ENCODE measurements at places on chromosomes 13 and 19.
A peak's percentile ranks its signal among the peaks of the same experiment; 100 is the strongest.

DNA sequence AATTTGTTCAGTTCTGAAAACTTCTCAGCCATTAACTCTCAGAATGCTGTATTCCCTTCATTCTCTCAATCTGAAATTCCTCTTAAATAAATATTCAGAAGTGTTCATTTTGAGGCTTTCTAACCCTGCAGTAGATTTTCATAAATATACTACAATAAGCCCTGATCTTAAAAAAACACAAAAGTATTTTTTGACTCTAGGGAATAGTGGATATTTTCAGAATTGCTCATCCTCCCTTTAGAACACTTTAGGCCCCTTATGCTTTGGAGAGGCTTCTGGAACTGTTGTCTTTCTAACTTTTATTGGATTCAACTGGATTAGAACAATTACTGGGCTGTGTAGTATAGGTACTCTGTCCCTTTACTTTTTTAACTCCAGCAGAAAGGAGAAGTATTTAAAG is 1662.6 kb upstream of the MIR17HG start:
- no peak for DNase-seq

DNA sequence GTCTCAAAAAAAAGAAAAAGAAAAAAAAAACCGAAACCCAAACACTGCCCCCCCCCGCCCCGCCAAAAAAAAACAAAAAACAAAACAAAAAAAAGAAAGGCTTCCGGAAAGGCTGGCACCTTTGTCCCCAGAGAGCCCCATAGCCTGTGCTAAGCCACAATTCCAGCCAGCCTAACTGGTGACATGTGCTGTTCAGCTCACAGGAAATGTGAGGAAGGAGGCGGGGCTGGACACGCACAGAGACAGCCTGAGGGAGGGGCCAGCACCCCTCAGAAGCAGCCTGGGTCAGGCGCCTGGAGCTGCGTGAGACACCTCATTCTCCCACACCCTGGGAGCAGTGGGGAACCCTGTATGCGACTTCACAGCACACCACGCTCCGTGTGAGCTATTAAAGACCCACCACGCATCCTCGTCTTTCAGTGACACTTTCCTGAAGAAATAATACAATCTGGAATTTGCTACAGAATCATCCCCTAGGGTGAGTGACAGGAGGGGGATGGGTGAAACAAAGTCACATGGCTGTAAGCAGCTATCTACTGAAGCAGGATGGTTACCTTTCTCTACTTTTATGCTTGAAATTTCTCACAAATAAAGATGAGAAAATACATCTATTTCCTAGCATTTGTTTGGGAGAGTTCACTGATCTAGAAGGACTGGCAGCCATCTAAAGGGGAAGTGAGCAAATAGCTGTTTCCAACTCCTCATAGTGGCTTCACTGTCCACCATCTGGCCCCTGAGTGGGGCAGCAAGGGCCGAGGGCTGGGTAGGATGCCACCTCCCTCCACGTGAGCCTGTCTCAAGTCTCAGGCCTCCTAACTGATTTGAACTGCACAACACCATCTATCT is 12.3 kb upstream of the SLC35E1 start:
- DNase-seq = peak; percentile 86

- DNase-seq = no peak
Observed at GRCh38 chr13:60001889-60002288, 161.8 kb downstream of the DIAPH3 start.

- peak; percentile 94 for DNase-seq
Observed at GRCh38 chr19:2546128-2547032, 70.5 kb downstream of the GADD45B start.

DNA sequence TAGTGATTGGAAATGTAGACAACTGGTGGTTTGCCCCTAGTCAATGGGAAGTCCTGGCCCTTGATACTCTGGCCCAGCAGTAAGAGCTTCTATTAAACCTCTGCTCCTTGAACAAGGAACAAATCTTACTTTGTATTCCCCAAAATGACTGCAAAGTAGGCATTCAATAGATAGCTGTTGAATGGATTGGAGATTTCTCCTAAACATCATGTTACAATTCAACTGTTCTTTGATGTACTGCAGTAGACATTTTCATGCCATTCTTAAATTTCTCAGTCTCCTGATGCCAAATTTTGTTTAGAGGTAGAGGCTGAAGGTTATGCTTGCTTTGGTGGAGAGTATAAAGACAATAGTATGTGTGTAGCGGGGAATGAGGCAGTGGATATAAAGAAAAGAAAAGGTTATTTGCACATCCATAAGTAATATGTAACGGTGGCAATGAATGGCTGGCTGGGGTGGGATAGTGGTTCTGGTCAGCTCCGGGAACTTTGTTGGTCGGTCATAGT is 12.8 kb downstream of the MIR17HG start:
- DNase-seq = no peak

DNA sequence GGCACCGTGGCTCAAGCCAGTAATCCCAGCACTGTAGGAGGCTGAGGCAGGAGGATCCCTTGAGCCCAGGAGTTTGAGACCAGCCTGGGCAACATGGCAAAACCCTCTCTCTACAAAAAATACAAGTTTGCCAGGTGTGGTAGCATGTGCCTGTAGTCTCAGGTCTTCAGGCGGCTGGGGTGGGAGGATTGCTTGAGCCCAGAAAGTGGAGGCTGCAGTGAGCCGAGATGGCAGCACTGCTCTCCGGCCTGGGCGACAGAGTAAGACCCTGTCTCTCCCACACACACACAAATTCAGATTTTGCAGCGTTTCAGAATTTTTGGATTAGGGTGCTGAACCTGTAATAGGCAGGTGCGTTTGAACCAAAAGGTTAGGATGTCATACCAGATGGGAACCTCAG is 2.2 kb downstream of the RPS11 start:
- no peak for DNase-seq

DNA sequence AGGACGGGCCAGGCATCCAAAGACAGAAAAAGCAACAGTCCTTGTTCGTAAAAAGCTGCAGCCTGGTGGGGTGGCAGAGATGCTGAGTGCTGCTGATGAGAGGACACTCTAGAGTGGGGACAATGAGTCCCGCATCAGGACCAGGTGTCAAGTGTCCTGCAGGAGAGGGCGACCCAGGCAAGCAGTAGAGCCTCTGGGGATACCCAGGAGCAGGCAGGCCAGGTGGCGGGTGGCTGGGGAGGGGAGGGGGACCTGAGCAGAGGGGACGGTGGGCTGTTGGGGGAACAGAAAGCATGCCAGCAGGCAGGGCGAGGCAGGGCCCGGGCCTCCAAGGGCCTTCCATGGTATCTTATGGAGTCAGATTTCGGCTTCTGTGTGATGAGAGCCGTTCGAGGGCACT is 35.8 kb downstream of the GGACT start:
- DNase-seq = peak; percentile 57

GRCh38 chr19:29084266-29084665 is 128.7 kb downstream of the UQCRFS1 start:
- DNase-seq = no peak

DNA sequence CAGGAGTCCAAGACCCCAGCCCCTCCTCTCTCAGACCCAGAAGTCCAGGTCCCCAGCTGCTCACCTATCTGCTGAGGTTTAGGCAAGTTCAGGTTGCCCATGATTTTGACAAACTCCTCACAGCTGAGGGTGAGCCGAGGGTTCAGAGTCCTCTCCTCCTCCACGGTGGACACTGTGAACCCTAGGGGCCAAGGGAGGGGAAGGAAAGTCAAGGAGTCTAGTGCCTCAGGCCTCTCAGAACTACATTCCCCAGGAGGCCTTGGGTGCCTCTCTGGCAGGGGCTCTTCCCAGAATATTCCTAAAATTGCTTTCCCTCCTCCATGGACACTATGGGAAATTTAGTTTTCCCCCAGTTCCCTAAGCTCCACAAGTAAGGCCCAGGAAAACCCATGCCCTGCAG is 3.3 kb upstream of the PHLDB3 start:
- no peak for DNase-seq

DNA sequence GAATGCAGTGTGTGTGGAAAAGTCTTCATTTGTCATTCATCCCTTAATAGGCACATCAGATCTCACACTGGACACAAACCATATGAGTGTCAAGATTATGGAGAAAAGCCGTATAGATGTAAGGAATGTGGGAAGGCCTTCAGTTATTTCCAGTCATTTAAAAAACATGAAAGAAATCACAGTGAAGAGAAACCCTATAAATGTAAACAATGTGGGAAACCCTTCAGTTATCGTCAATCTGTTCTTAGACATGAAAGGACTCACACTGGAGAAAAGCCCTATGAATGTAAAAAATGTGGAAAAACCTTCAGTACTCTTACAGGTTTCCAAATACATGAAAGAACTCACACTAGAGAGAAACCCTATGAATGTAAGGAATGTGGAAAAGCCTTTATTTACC is 45.3 kb downstream of the ZNF136 start:
- no peak for DNase-seq

DNA sequence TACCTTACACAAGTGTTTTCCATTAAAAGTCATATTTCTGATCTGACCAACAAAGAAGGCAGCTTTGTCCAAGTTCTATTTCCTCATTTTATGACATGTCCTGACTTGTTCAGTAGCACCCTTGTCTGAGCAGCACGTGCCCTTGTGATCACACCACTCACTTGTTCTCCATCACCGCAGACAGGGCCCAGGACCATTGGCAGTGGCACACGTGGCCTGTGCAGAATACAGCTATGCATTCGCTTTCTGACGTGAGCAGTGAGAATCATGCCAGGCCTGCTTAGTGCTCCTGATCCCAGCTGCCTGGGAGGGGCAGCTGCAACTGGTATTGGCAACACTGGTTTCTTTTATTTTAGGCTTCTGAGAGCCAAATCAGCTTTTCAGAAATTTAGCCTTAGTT is 134.2 kb downstream of the FRY start:
- DNase-seq = no peak

DNA sequence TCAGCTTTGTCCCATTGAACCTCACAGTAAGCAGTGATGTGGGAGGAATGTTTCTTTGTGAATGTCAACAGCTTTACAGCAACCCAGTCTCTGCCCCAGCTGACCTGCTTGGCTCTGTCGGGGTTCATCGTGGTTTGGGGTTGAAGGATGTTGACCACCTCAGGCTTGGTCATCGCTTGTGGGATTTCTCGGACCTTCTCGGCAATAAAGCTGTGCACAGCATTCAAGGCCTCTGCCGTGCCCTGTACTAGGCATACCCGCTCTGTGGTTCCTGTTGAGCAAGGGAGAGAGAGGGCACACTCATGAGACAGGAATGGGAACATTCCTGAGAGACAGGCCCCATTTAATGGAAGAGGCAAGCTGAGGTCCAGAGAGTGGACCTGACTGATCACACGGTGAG is 20.0 kb downstream of the NOVA2 start:
- DNase-seq = no peak

- DNase-seq = no peak
Observed at GRCh38 chr13:32528358-32528757, 10.2 kb downstream of the N4BP2L2 start.

DNA sequence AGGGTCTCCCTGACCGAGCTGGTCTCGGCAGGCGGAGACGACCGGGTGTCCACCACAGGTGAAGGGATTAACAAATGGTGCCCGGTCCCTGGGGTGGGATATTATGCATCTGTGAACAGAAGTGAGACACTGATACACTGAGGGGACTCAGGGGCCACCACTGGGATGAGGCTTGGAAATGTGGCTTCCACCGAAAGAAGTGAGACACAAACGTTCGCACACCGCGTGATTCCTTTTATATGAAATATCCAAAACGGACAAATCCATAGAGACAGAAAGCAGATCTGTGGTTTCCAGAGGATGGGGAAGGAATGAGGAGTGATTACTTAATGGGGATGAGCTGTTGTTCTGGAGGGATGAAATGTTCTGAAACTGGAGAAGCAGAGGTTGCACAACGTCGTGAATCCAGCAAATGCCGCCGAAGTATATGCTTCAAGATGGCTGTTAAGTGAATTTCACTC is 47.5 kb downstream of the C13orf46 start:
- no peak for DNase-seq

DNA sequence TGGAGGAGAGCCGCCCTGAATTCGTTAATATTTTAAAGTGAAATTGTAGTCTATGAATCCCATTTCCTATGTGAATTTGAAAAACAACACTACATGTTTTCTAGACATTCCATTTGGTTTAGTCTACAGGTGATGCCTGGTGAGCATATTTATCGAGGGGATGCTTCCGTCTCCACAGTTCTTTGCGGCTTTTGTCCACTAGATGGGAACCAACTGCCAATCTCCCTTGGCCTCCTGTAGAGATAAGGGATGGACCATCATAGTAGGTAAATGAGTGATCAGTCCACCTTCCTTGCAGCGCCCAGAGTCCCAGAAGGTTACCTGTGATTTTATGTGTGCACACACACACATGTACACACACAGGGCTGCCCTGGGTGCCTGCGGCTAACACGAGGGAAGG is 289.8 kb upstream of the SOX21 start:
- no peak for DNase-seq

DNA sequence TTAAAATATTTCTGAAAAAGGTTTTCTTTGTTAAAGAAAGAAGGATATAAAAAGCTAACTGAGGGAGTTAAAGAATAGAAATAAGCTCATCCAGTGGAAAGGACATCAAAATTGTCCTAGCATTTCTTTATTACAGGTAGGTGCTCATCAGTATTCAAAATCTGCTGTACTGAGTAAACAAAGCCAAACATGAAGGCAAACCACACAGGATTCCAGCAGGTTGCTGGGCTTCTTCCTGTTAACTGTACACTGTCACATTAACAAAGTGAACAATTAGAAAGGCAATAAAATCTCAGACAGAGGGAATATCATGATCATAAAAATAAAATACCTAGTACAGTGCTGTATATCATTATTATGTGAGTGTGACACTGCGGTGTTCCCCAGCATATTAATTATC is 1541.0 kb downstream of the SLITRK5 start:
- DNase-seq = no peak

DNA sequence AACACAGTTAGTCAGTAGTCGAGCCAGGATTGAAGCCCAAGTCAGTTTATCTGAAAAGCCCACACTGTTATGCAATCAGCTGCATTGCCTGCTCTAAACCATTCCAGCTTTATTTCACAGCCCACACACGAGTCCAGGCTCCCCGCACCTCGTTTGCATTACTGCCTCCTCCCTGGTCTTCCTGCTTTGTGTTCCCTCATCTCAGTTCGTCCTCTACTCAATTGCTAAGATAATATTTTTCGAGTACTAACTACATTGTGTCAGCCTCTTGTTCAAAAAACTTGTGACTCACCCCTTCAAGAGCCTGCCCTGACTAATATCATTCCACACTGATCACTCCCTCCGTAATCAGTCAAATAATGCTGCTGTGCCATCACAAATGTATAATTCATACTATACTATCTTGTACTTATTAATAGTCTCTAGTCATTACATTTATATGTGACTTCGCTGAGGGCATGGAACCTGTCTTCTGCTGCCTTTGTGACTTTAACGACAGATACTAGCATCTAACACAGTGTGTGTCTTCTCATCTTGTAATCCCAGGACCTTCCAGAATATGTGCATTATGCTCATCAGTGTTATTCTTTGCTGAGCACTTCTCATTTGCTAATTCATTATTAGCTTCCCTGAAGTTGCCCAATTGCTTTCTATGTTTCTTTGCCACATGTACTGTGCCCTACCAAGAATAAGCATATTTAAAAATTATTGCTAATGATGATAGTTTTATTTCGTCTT is 26.2 kb upstream of the WDFY2 start:
- DNase-seq = no peak
